ENCODE measurements at places on chromosomes 13 and 19.

- no peak for DNase-seq
Measured at GRCh38 chr19:11581740-11582139, 4.3 kb upstream of the ACP5 start.

- no peak for DNase-seq
Measured at GRCh38 chr13:34765446-34766180, 176.5 kb upstream of the NBEA start.

GRCh38 chr13:90706631-90707030, 640.9 kb upstream of the MIR17HG start:
- no peak for DNase-seq

DNA sequence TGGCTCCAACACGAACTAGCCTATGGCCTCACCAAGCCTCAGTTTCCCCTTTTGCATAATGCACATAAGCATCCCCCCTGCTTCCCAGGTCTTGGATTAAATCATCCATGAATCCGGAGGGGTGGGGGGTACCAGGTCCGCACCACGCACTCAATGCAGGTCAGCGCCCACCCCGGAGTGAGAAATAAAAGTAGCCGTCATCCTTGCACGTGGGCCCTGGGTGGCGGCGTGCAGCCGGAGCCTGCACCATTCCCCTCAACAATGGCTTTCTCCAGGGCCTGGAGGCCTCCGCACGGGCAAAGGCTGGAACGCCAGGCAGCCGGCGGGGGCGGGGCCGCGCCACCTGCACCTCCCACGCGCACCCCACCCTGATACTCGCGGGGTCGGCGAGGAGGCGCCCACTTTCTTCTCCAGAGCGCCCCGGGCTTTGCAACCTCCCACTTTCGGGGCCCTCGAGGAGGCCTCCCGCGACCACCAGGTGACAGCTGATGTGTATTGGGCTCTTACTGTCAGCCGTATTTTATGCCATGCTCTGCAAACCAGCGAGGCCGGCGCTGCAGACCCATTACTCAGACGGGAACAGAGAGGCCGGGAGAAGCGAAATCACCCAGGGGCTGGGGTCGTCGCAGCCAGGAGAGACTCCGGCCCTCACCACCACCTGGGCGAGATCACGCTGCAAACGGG, 767 bp upstream of the GADD45B start:
- DNase-seq: peak; percentile 47

DNA sequence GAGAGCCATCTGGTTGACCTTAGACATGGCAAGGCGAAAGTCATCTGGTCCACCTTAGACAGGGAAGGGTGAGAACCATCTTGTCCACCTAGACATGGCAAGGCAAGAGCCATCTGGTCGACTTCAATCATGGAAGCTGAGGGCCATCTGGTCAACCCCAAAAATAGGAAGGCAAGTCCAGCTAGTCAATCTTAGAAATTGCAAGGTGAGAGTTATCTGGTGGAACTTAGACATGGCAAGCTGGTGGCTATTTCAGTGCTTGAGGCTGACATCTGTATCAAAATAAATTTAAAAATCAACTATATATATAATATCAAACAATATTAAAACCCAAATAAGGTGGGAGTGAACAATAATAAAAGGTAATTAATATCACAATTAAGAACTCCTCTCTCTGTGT, 83.9 kb downstream of the ZNF726 start:
- no peak for DNase-seq

- no peak for DNase-seq
Measured at GRCh38 chr19:4908360-4908759, 941 bp upstream of the UHRF1 start.

DNA sequence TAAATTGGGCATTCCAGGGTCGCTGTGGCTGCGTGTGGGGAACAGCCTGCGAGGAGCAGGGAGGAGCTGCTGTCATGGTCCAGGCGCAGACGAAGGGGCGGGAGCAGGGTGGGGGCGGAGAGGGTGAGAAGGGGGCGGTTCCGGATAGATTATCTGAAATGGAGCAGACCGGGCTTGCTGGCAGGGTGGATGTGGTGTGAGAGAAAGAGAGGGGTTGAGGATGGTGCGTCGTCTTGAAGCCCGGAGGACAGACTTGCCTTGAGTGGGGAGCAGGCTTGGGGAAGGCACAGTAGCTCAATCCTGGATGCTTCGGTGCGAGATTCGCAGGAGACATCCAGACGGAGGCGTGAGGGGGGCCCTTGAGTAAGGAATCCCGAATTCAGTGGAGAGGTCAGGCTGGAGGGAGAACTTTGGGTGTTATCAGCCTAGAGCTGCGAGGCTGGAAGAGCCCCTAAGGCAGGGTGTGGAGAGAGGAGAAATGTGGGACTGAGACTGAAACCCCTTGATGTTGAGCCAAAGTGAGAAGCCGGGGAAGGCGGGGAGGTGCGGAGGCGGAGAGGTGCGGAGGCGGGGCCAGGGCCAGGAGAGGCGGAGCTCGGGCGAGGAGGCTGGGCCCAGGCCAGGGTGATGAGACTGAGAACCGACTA, 40.6 kb downstream of the DPF1 start:
- DNase-seq: no peak

GRCh38 chr19:19181488-19181998, 10.4 kb downstream of the BORCS8 start:
- no peak for DNase-seq

GRCh38 chr13:112102243-112102642, 35.3 kb downstream of the SOX1 start:
- DNase-seq: no peak

DNA sequence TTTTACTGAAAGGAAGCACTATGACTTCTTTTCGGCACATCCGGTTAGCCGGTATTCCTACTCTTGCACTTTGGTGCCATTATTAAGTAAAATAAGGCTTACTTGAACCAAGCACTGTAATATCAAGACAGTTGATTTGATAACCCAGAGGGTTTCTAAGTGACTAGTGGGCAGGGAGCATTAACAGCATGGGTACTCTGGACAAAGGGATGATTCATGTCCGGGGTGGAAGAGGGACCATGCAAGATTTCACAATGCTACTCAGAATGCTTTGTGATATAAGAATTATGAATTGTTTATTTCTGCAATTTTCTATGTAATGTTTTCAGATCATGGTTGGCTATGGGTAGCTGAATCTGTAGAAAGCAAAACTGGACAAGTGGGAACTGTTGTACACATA, 282.1 kb downstream of the TDRD3 start:
- DNase-seq: no peak

GRCh38 chr19:47495478-47496372, 11.7 kb upstream of the KPTN start:
- no peak for DNase-seq

GRCh38 chr19:55266840-55267239, 8.0 kb upstream of the PPP6R1 start:
- DNase-seq: no peak

GRCh38 chr19:2488942-2489731, 13.2 kb downstream of the GADD45B start:
- DNase-seq: no peak

DNA sequence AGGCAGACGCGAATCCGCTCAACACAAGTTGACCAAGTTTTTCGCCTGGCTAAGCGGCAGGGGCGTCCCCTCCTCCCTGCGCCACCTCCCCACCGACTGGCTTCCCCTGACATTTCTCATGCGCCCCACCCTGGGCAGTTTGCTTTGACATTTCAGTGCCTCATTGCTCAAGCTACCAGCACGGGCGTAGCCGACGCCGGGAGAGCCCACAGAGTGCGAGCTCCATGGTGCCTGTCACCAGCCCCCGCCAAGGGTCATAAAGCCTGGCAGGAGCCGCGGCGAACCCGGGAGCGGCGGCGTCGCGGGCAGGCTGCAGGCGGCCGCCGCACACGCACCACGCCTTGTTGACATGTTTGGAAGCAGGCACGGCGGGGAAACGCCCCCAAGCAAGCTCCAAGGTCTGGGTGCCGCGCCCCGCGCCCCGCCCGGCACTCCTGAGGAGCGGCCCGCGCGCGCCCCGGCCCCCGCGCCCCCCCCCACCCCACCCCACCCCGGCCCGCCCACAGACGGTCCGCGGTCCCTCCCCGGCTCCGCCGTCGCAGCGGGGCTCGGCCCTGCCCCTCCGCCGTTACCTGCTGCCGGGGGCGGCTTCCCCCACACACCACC, 601 bp downstream of the FBXL3 start:
- DNase-seq: peak; percentile 70

- DNase-seq: no peak
Measured at GRCh38 chr13:35879111-35879510, 252.1 kb downstream of the DCLK1 start.

DNA sequence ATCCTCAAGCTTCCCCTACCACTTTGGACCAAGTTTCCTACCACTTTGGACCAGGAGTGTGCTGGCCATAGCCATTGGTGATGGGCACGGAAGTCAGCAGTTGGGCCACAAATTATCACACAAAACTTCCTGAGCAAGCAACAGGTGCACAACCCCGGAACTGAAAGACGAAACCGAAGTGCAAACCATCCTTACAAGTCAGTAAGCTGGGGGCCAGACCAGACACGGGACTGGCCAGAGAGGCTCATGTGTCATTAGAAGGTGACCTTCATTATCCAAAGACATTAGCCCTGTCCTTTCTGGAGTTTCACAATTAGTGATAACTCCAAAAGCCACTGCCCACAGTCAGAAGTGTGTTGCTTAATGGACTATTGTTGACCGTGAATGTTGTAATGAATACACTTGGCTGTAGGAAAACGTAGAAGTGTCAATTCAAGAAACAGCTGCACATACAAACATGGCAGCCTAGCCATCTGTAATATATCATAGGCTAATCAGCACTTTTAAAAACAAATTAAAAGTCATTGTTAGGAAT, 244.1 kb upstream of the IRS2 start:
- no peak for DNase-seq

- no peak for DNase-seq
Measured at GRCh38 chr13:57326532-57326931, 159.5 kb downstream of the PRR20E start.

All from T-helper 9 cell (primary cell).